Activated CD8-positive, alpha-beta T cell treated with anti-CD3 and anti-CD28 coated beads for 36 hours (primary cell): ENCODE measurements at places on chromosomes 5 and 9.

- DNase-seq, result no peak
These were observed 39.2 kb upstream of the RARS1 start for GRCh38 chr5:168446983-168447619.

DNA sequence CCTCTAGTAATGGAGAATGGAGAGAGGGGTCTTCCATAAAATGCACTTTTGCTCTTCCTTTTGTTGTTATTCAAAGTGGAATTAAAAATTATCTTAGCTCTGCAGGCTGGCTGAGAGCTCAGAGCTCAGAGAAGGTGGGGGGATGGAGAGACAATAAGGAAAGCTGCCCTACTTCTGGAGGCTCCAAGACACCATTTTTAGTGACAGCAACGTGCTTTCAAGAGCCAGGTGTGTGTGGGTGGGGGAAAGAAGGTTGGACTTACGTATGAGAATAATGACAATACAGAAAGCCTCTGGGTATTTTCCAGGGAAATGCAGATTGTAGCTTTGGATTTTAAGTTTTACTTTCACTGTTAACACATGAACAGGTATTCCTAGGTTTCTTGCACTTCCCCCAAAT is 173.9 kb downstream of the TRPM3 start:
- no peak for DNase-seq

DNA sequence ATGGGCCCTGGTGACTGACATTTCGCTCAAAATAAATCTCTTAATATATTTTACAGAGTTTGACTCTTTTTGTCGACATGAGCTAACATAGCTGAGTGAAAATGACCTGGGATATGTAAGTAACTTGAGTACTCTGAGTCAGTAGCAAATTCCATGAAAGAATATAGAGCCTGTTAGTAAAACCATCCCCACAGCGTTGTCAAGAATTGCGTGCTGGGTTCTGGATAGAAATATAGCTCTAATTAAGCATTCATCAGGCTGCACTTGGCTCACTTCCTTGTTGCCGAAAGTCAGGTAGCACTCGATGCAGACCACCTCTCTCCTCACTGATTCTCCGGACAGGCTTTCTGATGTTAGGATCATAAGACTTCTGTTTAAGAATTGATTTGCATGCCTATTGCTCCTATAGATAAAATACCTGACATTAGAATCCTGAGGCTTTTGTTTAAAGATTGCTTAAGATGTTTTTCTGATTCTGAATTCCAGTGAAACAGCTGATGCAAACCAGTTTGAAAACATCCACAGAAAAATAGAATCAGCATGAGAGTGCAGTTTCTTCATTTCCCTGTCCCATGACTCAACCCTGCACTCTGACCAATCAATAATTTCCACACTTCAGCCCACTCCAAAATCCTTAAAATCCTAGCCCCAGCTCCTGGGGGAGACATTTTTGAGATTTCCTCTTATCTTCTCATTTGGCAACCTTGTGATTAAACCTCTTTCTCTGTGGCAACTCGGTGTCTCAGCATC is 310.6 kb downstream of the DIRAS2 start:
- no peak for DNase-seq

- no peak for DNase-seq
These were observed 41.0 kb downstream of the TSTD2 start for GRCh38 chr9:97592126-97592525.

- DNase-seq, result no peak
These were observed 245.5 kb downstream of the SMARCA2 start for GRCh38 chr9:2260417-2261306.

DNA sequence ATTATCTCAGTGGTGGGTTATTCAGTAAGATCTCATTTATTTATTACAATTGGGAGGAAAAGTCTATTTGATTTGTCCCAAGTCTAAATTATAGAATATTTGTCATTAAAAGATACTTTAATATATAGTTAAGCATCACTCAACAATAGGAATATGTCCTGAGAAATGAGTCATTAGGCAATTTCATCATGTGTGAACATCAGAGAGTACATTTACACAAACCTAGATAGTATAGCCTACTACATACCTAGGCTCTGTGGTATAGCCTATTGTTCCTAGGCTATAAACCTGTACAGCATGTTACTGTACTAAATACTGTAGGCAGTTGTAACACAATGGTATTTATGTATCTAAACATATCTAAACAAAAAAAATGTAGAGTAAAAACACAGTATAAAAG is 135.0 kb upstream of the RASA1 start:
- no peak for DNase-seq

DNA sequence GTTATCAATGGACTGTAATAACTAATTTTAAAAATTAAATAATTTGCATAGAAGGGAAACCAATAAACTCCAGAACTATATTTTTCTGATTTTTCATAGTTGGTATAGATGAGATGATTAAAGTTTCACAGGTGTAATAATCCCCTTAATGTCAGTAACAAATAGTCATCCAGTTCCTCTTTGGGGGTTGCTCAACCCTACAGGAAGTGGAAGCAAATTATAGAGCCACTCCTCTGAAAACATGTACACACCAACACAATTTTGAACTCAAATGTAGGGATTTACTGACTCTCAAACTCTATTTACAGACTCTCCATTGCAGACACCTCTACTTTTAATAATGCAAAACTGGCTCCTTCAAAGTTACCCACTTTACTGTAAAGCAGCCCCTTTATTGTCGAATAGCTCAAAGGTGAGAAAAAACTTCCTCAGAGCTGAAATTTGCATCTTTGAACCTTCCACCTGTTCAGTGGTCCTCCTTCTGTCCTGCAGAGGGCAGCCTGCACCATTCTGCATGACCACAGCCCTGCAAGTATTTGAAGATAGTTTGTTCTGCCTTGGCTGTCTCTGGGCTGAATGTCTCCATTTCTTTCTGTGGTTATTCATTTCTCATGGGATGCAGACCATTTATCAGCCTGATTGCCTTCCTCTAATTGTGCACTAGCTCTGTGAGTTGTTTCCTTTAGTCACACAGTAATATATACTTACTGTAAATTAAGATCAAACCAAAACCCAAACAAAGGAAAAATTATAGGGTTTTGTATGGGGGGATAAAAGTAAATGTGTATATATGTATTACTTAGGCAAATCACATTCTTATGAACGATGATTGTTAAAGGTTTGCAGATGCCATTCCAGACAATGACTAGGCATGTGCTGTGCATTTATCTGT is 383.2 kb upstream of the SGCD start:
- peak; percentile 55 for DNase-seq

DNA sequence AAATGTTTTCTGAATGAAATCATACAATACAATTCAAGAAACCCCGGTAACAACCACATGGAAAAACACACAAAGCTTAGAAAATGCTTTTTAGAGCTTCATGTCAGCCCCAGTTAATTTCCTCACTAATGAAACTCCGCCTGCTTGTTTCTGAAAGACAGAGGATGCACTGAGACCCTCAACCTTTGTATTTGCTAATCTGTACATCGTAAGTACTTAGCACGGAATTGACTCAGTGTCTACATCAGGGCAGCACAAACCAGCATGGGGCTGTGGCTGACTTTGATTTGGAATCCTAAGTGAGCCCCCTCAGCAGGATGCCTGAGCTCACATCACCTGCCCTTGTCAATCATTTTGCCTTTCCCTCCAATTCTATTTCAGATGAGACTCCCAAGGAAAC is 499.1 kb upstream of the MPDZ start:
- no peak for DNase-seq

DNA sequence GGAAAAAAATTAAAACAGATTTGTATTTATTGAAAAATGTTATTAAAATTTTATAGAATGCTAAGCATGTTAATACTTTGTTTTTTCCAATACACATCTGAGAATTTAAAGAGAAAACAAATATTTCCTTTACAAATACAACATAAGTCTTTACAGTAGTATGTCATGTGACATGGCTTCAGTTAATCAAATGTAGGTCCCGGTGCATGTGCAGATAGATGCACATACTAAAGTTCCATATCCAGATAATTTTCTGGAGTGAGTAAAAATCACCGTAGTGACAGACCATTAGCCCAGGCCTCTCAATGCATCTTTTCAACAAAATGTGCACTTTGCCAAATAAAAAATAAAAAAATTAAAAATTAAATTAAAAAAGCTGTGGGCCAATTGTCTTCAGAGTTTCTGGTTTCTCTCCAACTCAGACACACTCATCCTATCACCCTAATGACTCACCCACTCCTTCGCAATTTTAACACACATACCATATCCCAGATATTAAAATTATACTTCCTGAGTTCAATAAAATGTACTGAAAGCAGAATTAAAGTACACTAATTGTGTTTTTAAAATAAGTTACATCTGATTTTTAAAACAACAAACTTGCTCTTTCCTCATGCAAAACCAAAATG is 508.1 kb downstream of the NR2F1-AS1 start:
- DNase-seq, result no peak

DNA sequence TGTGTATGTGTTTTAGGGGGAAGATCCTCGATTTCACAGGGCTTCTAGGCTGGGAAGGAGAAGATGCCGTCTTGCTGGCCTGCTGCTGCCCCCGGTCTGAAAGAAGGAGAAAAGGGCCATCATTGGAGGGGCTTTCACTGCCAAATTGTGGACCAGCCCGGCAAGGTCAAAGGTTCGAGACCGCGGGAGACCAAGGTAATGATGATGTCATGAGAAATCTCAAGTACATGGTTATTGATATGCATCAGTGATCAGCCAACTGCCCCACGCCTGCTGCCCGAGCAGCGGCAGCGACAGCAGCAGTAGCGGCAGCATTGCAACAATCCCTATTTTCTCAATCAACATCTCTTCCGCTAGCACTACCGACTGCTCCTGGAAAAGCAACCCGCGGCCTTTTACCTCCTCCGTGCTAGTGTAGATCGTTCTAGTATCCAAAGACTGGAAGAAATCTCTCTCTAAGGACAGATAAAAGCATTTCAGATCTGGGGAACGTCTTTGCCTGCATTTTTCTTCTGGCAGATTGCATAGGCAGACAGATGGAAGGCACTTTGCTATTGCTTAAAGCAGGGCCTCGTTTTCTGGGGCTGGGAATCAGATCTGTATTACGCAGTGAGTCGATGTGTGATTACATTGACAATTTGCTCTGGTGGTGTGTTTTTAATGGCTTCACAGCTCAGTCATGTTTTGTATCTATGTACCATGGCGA is 215.3 kb downstream of the MEF2C start:
- DNase-seq, result no peak

DNA sequence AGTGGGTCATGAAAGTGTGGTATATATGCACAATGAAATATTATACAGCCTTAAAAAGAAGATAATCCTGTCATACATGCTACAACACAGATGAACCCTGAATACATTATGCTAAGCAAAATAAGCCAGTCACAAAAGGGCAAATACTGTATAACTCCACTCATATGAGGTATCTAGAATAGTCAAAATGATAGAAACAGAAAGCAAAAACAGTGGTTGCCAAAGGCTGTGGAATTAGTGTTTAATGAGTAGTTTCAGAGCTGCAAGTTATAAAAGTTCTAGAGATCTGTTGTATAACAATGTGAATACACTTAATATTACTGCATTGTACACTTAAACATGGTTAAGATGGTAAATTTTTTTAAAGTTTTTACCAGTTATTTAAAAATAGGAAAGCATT is 135.0 kb downstream of the OXCT1 start:
- DNase-seq, result no peak

DNA sequence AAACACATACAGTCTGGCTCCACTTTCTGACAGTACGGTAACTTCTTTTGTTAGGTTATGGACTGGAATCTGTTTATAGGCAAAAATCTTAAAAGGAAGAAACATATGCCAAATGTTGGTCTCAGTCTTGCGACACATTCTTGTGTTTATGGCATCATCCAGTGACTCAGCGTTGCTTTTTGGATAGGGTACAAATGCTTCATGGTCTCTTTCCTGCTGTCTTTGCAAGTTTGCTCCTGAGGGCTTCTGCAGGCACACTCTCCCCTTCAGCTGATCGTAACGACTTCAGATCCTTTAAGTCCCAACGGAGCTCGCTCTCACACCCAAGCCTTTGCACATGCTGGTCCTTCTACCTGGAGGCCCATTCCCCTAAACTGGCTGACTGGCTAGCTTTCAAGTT is 23.6 kb upstream of the TNFSF8 start:
- peak; percentile 35 for DNase-seq

DNA sequence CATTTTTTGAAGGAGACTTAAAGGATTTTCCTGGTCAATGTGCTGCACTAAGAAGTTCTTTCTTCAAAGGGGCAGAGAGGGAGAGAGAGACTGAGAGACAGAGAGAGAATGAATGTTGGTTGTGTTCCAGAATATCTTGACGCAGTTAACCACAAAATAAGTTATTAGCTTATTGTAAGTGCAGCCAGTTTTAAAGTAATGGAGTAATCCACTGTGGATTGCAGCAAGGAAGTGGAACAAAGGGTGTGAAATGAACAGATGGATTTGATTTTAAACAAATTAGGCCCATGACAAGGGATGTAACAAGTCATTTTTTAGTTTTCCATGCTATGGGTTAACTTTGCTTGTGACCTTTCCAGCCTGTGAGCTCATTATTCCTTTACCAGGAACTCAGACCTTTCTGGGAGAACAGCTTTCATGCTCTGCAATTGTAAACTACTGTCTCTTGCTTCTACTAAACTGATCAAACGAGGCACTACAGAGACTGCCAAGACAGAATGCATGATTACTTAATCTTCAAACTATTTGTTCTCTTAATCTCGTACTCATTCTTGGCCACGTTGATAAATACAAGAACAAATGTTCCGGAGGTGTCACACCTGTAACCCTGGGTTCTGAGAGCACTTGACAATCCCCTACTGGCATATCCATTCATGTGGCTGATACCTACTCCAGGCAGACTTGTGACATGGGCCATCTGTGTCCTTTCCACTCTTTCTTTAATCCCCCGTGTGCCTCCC is 131.1 kb downstream of the TLE1 start:
- no peak for DNase-seq

GRCh38 chr9:133584167-133584558 is 25.0 kb downstream of the FAM163B start:
- no peak for DNase-seq

- DNase-seq, result no peak
These were observed 44.6 kb downstream of the WHRN start for GRCh38 chr9:114460513-114461199.

GRCh38 chr9:73135394-73135793 is 16.3 kb upstream of the ANXA1 start:
- DNase-seq, result no peak

GRCh38 chr9:134344800-134345310 is 18.6 kb downstream of the RXRA start:
- no peak for DNase-seq

- DNase-seq, result no peak
These were observed 607.5 kb upstream of the SEMA6A start for GRCh38 chr5:117182104-117182503.

DNA sequence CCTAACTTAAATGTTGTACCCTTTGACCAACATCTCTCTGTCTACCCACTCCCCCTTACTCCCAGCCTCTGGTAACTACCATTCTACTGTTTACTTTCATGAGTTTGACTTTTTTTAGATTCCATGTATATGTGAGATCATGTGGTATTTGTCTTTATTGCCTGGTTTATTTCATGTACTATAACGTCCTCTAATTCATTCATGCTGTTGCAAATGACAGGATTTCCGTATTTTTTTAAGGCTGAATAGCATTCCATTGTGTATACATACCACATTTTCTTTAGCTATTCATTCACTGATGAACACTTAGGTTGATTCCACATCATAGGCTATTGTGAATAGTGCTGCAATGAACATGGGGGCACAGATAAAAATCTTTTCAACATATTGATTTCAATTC is 11.8 kb upstream of the NDUFB6 start:
- no peak for DNase-seq
